NCI-H524 treated with DMSO at 0.1 percent for 48 hours (cell line): ENCODE measurements at places on chromosomes 12 and 14.

DNA sequence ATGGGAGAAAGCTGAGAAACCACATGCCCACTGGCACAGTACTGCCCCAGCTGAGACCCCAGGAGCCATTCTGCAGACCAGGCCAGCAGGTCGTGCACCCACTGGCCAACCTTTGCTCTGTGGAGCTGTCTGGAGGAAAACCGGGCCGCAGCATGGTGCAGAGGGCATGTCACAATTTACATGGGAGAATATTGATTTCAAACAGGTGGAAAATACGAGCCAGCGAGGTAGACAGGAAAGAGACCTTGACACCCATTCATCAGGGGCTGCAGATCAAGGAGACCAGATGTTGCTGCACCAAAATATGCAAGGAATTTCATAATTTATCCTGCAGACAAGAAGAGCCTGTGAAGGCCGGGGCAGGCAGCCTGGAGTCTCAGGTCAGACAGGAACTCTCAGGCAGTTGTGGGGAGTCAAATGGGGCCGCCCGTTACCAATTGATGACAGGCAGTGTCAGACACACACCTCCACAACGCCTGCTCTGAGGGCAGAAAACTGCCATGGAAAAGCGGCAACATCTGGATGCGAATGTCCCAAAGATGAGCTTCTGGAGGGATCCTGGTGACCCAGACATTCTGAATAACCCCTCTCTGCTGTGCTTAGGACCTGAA, 74.6 kb upstream of the BCL11B start:
- DNase-seq = no peak

- DNase-seq = no peak
Observed at GRCh38 chr12:69039911-69040310, 106.9 kb upstream of the CPM start.

- DNase-seq = no peak
Observed at GRCh38 chr12:44847888-44848702, 28.0 kb downstream of the NELL2 start.

DNA sequence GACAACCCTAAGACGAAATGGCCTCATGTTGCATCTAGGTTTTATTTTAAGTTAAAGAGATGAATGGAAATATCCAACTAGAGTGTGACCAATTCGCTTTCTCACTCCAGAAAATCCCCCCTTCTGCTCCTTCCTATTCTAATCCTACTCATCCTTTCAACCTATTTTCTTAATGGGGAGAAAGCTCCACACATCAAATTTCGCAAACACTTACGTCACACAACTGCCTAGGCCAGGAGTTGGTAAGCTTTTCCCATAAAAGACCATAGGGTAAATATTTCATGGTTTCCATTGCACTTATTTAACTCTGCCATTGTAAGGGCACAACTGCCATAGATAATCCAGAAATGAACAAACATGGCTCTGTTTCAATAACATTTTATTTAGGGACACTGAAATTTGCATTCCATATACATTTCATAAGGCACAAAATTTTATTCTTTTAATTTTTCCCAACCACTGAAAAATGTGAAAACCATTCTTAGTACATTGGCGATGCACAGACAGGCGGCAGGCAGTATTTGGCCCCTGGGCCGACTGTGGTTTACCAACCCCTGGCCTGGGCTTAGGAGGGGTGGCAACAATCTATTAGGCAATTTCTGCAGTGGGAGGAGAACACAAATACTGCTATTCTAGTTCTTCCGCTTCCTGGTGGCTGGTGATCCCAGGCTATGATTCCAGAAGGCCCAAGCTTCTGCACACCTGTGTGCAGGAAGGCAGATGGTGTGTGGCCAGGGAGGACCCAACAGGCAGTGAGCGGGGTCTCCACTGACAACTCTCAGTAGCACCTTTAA, 67.2 kb upstream of the FOXN3 start:
- no peak for DNase-seq

GRCh38 chr14:34741840-34742239, 27.4 kb upstream of the CFL2 start:
- no peak for DNase-seq

GRCh38 chr12:583251-583869, 79.9 kb downstream of the NINJ2 start:
- no peak for DNase-seq

- peak; percentile 6 for DNase-seq
Observed at GRCh38 chr12:91404441-91404840, 221.8 kb upstream of the DCN start.

DNA sequence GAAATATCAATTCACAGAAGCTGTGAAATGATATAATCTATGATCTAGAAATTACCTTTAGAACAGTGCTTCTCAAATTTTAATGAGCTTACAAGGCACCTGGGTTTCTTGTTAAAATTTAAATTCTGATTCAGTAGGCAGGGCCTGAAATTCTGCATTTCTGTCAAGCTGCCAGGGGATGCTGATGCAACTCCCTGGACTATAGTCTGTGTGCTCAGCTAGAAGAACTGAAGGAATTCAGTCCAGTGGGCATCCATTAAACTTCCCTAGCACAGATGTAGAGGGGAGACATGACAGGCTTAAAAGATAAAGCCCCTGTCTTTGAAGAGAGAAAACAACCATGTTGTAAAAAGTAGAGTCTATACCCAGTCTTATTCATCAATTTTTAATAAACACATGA, 441.8 kb downstream of the TMTC2 start:
- DNase-seq = no peak

- DNase-seq = no peak
Observed at GRCh38 chr14:63581491-63581890, 38.3 kb upstream of the PPP2R5E start.

- DNase-seq = no peak
Observed at GRCh38 chr12:55683676-55684075, 24.0 kb downstream of the ITGA7 start.

DNA sequence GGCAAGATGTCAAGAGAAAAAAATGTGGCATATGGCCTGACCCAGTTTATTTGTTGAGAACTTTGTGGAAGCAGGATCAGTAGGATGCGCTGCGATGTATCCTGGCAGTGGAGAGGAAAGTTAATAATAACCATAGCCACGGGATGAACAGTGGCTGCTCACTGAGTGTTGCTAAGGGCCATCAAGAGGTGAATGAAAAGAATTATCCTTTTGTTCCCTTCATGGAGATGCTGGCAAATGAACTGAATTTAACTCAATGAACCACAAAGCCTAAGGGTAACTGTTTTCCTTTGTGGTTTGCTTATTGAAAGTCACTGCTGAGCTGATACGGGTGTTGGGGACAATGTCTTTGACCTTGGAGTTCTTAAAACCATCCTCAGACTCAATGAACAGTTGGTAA, 476.5 kb downstream of the APAF1 start:
- no peak for DNase-seq

DNA sequence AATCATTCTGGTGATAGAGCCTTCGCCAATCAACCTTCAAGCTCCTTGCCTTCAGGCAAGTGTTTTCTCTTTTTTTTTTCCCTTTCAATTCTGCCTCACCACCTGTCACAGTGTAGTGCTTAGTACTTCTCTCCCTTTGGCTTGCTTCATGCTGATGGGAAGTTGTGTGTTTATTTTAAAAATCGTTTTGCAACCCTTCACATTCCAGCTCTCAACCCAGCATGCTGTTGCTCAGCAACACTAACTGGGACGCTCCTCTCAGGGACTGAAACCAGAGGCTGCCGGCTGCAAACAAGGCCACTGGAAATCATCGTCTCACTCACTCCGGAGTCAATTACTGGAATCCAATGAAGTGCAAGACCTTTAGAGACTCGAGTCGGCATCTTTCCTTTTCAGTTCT, 342.7 kb downstream of the PRKD1 start:
- DNase-seq = no peak

DNA sequence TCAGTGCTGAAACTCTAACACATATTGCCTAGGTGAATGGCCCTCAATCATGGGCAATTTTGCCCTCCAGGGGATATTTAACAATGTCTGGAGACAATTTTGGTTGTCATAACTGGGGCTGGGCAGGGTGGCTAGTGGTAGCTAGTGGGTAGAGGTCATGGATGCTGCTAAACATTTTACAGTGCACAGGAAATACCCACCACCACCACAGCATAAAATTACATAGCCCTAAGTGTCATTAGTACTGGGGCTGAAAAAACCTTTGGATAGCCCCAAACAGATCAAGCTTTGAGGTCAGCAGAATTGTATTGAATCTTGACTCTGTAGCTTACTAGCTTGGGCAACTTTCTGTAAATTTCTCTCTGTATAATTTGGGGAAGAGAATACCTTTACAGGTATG, 758.0 kb downstream of the BCL11B start:
- DNase-seq = no peak

DNA sequence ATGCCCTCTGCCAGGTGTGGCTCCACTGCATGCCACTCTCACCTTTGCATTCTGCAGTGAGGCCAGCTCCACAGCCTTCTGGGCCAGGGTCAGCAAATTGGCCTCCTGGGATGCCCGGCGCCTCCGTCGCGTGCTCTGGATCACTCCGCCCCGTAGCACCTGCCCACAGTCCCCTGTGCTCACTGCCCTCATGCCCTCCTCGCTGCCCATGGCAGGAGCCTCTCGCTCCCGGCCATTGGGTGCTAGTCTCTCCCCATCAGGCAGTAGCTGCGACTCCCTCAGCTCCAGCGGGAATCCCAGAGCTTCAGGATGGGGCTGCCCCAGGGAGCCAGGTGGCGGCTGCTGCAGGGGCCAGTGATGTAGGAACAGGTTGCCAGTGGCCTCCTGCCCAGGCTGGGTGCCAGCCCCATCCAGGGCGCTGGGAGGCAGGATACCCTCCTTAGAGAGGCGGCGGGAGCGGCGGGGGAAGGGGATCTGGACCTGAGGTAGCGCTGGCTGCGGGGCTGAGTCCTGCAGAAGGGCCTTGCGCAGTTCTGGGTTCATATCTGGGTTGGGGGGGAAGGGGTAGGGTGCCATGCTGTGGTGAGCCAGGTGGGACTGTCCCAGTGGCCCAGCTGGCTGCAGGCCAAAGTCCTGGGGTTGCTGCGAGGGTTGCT, 24.5 kb upstream of the PNMA1 start:
- DNase-seq = no peak

- DNase-seq = no peak
Observed at GRCh38 chr14:95961481-95961880, 77.7 kb upstream of the C14orf132 start.

DNA sequence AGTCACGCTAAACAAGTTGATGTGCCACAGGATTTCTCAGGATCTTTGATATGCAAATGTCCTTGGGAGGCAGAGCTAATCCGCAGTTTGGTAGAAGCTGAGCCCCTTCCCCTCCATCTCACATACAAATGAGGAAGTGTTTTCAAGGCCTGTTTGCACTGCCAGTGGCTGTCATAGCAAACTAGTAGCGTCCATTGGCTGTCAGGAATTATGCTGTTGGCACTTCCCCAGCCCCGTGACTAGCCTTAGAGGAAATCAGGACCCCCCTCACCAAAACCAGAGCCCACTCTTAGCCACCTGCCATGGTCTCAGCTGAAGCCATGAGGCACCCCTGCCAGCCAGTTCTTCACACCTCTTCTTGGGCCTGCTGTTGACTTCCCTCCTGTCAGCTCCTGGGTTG, 253.9 kb downstream of the CACNA1C start:
- DNase-seq = no peak

- DNase-seq = no peak
Observed at GRCh38 chr12:41983394-41983793, 161.3 kb downstream of the GXYLT1 start.
